ENCODE measurements at places on chromosomes 12 and 14. TPM values are rescaled to one million over a fixed set of nuclear protein-coding genes. Genes with fewer than 3 reads are reported as not detected.

Gene MED6
- 49.6 TPM for polyA plus RNA-seq

Gene ADGRD1
- polyA plus RNA-seq = not detected

Gene CMKLR1
- polyA plus RNA-seq = 0.71 TPM

Gene GALNT16
- 0.90 TPM for polyA plus RNA-seq

Gene HCAR1
- polyA plus RNA-seq = not detected

Gene PAX9
- 0.37 TPM for polyA plus RNA-seq

Gene SOAT2
- polyA plus RNA-seq = not detected

Gene HHIPL1
- polyA plus RNA-seq = 1.9 TPM

Gene NPAS3
- 0.17 TPM for polyA plus RNA-seq

Gene MMAB
- 38.5 TPM for polyA plus RNA-seq

Gene TBX5
- not detected for polyA plus RNA-seq

Gene STAC3
- polyA plus RNA-seq = 0.48 TPM

Gene C12orf50
- not detected for polyA plus RNA-seq

Gene OTX2
- polyA plus RNA-seq = 16.5 TPM

Gene RIPK3
- 0.32 TPM for polyA plus RNA-seq

Gene GPR68
- polyA plus RNA-seq = 0.19 TPM

Gene MYF5
- not detected for polyA plus RNA-seq

Gene ZNF891
- polyA plus RNA-seq = 1.6 TPM

Gene LMO3
- polyA plus RNA-seq = 7.9 TPM

Gene ISCU
- 129 TPM for polyA plus RNA-seq

Gene C14orf132
- 13.8 TPM for polyA plus RNA-seq

Gene APOF
- not detected for polyA plus RNA-seq

Gene NINJ2
- 2.6 TPM for polyA plus RNA-seq

Gene NELL2
- polyA plus RNA-seq = 23.3 TPM

Gene DLK1
- polyA plus RNA-seq = 1.2 TPM

Gene KCNH5
- 0.71 TPM for polyA plus RNA-seq

Gene P2RX7
- polyA plus RNA-seq = 0.48 TPM

Gene KRT71
- polyA plus RNA-seq = not detected

Gene NEUROD4
- 0.05 TPM for polyA plus RNA-seq

Gene EFS
- polyA plus RNA-seq = 6.4 TPM
